ENCODE measurements at places on chromosomes 7 and 10. TPM values are rescaled to one million over a fixed set of nuclear protein-coding genes. Genes with fewer than 3 reads are reported as not detected.

CTAGE6 gene
- polyA plus RNA-seq = not detected

PRF1 gene
- polyA plus RNA-seq = 1.3 TPM

NUTM2E gene
- 0.47 TPM for polyA plus RNA-seq

HOXA6 gene
- 4.4 TPM for polyA plus RNA-seq

RASA4B gene
- 19.9 TPM for polyA plus RNA-seq

CPA2 gene
- 0.09 TPM for polyA plus RNA-seq

TAS2R5 gene
- polyA plus RNA-seq = 0.87 TPM

DNA sequence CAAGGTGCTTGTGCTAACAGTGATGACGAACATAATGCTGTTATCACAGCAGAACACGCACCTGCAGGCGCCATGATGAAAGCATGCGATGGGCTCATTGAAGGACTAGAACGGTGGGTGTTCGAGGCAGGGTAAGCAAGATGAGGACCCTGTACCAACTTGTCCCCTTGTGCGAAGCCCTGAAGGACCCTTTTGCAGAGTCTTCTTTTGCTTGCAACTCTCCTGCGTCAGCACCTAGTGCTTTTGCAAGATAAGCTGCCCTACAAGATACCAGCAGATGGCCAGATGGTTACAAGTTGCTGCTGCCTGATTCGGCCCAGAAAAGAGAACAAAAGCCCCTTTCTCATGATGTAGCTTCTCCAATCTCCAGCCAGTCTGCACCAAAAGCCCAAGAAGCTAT lies 4.2 kb upstream of the IL15RA start:
- DNase-seq = no peak

DNA sequence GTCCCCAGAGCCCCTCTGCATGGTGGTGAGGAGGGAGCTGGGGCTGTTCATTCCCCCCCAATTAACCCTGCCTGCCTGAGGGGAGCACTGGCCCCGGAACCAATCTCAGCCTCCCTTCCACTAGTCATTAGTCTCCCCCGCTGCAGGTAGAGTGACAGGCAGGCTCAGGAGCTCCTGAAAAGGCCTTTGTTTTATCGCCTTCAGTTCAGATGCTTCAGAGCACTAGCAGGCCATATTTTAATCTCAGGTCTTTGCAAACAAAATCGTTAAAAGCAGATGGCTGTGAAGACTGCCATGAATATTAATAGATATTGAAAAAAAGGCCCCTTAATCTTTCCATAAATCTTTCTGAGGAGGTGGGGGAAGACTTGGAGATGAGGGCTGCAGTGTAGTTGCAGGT lies 250.7 kb downstream of the RPS24 start:
- DNase-seq = no peak

- DNase-seq = no peak
These were observed 4.3 kb downstream of the VIPR2 start for GRCh38 chr7:159140170-159140910.

DNA sequence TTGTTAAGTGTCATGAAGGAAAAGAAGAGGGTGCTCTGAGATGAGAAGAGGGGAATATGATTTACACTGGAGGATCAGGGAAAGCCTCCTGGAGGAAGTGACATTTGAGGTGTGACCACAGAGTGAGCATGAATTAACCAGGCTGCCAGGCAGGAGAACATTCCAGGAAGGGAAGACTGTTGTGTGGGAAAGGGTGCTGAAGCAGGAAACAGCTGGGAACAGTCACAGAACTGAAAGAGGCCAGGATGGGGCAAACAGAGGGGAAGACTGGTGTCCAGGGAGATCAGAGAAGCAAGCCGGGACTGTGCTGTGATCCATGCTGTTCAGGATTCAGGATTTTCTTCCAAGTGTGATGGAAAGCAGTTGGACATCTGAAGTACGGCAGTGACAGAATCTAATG lies 14.9 kb downstream of the HIPK2 start:
- no peak for DNase-seq

GRCh38 chr10:69418052-69418752 lies 1.5 kb upstream of the TACR2 start:
- no peak for DNase-seq

DNA sequence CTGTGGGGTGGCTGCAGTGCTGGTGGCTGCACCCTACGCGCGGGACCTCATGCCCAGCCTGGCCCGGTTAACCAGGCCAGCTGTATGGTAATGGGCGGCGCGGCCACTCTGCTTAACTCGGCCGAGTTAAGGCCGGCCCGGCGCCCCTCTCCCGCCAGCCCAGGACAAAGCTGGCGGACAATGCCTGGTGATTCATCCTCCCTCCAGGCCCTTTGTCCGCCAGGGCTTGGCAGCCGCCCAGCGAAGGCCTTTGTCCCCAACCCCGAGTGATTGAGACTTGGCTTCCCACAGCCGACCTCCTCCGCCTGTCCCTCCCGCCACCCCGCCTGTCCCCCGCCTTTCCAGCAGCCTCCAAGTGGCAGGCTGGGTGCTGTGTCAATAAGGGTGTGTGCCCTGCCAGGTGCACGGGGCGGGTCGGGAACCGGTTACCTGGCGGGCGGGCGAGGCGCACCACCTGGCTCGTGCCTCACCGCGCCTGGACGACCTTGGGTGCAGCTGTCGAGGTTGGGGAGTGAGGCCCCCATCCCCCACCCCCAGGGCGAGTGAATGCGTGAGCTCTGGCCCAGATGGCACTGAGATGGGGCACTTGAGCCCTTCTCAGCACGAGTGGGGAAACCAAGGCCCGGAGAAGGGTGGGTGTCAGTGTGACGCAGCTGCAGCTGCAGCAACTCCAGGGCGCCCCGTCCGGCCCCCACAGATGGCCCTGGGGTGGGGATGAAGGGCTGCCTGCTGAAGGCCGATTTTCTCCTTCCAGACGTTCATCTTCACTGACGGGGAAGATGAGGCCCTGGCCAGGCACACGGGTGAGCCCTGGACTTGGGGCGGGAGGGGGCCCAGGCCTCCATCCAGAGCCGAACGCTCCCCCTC lies 4.6 kb downstream of the LFNG start:
- DNase-seq = no peak

DNA sequence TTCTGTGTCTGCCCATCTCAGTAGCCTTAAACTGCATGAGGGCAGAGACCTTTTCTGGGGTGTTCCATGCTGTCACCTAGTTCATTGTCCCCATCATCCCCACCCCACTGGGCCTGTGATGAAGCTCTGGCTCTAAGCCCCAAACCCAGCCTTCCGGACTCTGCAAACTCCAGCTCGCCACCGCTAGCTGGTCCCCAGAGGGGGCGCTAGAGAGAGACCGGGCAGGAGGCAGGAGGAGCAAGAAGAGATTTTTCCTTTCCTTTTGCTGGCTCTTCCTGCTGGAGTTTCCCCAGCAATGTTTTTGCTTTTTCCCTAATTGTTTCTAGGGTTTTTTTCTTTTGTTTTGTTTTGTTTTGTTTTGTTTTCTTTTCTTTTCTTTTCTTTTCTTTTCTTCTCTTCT lies 234.4 kb downstream of the TEX36 start:
- DNase-seq = no peak

DNA sequence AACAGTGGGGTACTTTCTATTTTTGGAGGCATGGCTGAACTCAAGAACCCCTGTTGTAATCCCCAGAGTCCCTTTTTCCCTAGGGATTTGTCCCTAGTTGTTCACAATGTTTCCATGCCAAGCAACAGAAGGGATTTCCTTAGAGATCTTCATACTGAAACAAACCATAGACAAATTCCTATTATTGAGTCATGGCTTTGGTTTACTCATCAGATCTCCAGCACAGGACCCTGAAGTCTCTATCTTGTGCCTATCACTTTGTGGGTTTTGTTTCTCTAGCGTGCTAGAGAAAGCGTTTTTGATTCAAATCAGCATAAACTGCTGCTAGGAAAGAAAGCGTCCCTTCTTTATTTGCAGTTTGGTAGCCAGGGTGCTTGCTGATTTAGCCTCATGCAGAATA lies 165.0 kb downstream of the BAMBI start:
- DNase-seq = no peak

- no peak for DNase-seq
These were observed 63.1 kb downstream of the CYTH3 start for GRCh38 chr7:6209340-6209739.

DNA sequence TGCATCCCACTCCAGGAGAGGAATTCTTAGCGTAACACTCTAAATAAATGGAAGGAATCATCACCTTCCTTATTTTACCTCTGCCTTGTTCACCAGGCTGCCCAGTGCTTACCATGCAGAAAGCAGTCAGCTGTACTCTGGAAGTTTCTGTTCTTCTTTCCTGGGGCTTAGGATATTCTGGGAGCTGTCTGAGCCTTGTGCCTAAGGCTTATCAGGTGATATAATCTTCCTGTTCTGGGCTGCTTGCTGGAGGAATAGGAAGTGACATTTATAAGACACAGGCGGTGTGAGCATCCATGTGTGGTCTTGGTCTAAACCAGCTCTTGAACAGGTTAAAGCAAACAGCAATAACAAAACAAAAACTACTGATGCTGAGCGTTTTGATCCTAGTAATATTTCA lies 13.5 kb downstream of the KCTD7 start:
- DNase-seq = no peak

GRCh38 chr7:126065766-126066165 lies 1136.1 kb upstream of the POT1 start:
- DNase-seq = no peak

DNA sequence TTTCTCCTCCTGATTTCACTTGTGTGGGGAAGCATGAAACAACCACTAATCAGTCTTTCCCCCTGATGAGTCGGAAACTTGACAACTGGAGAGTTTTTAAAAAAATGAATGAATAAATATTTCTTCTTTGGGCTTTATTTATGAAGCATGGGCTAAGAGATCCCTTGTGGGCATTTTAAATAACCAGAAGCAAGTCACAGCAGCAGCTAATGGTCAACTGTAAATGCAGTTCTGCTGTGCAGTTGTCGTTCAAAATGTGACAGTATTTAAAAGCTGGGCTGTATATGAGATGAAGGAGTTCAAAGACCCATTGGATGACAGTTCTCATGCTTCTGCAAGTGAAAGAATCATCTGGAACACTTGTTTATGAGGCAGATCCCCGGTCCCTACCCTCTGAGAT lies 54.1 kb downstream of the STEAP1B start:
- DNase-seq = no peak

DNA sequence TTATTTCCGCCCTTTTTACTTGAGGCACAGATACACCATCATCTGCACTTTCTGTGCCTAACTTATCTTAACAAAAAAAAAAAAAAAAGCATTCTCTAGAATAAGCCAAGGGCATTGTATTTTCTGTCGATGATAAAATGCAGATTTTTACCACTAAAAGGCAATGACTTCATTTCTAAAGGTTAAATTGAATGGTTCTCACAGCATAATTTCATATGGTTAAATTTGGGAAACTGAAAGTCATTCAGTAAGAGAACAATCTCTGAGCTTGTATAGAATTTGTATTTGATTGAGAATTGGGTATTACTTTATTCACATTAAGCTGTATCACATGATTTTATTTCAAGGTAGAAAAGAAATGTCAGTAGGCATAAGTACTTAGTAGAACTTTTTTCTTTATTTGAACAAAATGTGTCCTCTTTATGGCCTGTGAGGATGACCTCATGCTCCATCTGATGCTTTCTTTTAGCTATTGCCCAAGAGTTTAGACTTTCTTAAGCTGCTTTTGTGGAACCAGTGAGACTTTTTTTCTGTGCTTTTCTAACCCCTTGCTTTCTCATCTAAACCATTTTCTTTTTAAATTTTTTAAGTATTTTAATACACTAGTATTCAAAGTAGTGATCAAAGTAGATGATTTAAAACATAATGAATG lies 110.3 kb downstream of the LRRC4 start:
- DNase-seq = no peak

DNA sequence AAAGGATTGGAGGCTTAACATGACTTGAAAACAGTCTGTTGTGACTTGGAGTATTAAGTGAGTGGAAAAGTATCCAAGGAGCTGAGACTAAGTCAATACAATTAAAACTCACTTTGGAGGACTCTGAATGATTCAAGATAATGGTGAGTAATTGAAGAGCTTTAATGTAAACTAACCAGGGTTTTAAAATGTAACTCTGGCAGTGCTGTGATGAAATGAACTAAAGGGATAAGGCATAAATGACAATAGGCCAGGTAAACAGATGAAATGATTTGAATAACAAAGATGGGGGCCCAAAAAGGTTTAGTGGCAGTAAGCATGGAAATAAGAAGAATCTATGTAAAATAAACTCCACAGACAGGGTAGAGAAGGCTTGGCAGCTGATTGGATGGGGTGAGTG lies 316.5 kb upstream of the CACNA2D1 start:
- no peak for DNase-seq

DNA sequence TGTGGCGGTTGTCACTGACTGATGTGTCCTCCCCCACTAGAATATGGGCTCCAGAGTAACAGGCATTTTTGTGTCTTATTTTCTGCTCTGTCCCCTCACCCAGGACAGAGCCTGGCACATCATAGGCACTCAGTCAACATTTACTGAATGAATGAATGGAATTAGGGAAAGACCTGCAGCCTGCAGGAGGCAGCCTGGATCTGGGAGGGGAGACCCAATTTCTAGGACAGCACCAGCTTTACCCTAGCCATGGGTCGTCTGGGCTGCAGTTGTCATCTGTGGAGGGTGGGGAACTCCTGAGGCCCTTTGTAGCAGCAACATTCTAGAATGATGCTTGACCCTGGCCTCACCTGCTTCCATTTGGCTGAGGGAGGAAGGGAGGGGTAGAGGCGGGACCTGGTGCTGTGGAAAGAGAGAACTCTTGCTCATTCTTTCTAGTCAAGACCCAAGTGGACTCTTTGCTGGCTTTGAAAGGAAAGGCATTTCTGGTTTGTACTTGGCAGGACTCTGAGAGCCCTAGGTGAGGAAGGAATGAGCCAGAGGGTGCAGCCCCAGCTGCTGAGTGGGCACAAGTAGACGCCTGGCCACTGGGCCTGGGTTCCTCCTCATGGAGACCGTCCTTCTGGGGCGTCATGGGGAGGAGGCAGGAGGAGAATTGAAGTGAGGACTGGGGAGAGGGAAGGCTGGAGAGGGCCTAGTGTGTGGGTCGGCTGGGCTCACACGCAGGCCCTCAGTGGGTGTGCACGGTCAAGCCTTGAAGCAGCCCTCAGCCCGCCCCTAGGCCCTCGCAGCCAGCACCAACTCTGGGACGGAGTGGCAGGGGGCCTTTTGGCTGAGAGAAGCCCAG lies 8.9 kb downstream of the FGF8 start:
- DNase-seq = no peak

GRCh38 chr10:115945701-115946445 lies 327.1 kb downstream of the GFRA1 start:
- no peak for DNase-seq

DNA sequence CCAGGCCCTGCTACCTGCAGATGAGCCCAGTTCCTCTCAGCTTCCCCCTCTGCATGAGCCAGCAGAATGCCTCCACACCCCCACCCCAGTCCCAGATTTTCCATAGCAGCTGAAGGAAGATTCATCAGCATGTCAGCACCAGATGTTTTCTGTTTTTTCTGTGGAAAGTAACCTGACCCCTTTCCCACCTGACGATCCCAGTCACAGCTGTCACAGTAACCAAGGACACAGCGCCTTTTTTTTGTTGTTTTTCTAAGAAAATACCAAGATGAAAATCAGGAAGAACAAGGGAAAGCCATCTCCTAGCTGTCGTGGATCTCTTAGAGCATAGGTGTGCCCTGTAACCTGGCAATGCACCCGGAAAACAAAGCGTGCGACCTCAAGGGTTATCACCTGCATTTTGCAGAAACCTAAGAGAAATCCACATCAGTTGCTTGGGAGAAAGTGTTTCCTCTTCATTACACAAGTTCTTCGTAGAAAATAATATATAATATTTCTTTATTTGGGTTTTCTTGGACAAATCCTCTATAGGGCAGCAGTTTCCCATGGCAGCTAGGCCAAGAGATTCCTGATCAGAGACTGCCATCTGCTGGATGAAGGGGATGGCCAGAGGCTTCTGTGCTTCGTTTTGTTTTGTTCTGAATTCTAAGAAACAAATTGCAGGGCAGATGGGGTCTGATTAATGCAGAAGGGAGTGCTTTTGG lies 401.9 kb downstream of the TNS3 start:
- DNase-seq = peak; percentile 62

- DNase-seq = no peak
These were observed 80.2 kb downstream of the KCND2 start for GRCh38 chr7:120353171-120353570.
